ENCODE measurements at places on chromosomes 12 and 14.

- DNase-seq, result no peak
Measured at GRCh38 chr12:88496891-88497371, 83.3 kb downstream of the KITLG start.

GRCh38 chr14:85607651-85608081 is 77.7 kb downstream of the FLRT2 start:
- DNase-seq, result no peak

- no peak for DNase-seq
Measured at GRCh38 chr12:16611146-16611545, 5.2 kb upstream of the LMO3 start.

DNA sequence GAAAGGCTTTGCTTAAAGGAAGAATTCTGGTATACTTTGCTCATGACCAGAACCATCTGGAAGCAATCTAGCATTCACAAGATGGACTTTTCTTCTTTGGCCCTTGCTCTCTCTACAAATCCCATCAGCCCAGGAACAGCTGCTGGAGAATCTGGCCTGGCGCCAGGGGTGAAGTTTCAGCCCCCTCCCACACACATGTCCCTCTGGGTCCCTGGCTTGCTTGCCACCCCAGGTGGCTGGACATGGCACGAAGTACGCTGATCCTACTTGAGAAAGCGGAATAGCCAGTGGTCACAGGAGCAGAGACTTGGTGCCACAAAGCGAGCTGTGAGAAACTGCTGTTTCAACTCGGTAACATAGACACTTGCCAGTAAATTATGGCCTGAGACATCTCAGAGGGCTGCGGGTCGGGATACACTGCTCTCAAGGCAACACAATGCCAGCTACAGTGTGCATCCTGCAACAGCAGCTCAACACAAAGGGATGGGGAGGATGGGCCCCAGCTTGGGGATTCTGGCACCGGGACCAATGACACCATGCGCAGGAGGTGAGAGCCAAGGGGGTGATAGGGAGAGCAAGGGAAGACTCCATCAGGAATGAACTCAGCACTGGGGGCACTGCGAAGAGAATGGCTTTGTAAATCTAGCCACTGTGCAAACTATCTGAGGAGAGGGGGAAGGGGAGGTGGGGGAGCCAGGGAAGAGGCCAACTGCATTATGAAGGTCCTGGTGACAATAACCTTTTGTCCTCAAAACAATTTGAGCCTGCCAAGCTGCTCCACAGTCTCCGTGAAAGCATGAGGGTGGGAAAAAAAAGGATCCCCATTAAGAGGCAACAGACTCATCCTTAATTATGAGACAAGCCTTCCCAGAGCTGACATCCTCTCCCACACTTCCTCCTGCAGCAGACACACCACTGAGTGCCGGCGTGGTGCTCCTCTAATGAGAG is 219.9 kb downstream of the PPM1H start:
- DNase-seq, result no peak

- DNase-seq, result no peak
Measured at GRCh38 chr14:69937367-69938081, 58.3 kb downstream of the SMOC1 start.

DNA sequence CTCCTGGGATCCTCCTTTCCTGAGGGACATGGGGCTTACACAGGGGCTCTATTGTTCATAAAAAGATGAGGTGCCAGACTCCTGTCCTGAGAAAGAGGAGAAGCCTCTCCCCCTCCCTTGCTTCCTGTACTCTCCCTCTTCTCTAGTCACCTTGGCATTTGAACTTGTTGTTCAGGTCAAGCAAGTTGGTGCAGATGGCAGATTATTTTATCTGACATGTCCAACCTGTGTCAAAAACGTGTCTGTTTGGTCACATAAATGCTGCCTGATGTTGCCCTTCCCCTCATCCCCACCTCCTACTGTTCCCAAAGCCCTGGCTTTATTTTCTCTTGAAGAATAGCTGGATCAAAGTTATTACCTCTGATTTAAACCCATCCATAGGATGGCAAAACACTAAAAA is 154.8 kb downstream of the TMX1 start:
- no peak for DNase-seq

- DNase-seq, result no peak
Measured at GRCh38 chr12:57092529-57092862, 3.6 kb downstream of the NAB2 start.

DNA sequence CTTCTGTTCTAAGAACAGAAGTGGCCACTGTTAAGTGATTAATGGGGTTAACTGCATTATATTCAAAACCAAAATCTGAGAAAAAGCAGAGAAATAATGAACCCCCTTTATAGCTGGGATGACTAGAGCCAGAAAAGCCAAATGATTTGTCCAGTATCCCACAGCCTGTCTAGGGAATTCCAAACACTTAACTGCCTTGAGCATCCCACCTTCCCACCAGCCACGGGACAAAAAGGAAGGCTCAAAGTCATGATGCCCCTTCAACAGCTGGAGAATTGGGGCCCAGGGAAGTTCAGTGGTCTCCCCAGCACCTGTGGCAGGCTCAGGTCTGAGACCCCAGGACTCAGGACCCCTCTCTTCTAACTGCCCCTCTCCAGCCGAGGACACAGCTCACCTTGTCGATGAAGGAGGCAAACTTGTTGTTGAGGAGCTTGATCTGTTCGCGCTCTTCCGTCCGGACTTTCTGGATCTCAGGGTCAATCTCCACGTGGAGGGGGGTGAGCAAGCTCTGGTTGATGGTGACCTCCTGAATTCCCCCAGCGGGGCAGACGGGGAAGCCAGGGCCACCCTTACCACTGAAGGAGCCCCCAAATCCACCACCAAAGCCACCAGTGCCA is 605 bp downstream of the KRT4 start:
- no peak for DNase-seq

DNA sequence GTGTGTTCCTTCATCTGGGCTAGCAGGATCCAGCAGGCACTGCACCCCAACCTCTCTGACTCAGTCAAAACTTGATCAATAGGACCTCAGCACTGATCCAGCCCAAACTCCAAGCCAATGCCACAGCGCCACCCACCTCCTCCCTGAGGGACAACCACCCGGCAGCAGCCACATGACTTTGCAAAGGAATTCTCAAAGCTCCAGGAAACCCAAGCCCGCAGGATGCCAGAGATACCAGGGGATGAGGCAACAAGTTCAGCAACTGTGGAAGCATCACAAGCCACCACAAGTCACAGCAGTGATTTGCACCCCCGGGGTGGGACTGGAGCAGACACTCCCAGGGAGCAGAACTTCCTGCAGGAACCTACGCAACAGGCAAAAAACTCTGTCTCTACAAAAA is 37.3 kb downstream of the ACTN1 start:
- DNase-seq, result no peak

- no peak for DNase-seq
Measured at GRCh38 chr12:106249411-106250135, 1.8 kb upstream of the CKAP4 start.

- no peak for DNase-seq
Measured at GRCh38 chr12:4037747-4038312, 164.6 kb upstream of the PARP11 start.

DNA sequence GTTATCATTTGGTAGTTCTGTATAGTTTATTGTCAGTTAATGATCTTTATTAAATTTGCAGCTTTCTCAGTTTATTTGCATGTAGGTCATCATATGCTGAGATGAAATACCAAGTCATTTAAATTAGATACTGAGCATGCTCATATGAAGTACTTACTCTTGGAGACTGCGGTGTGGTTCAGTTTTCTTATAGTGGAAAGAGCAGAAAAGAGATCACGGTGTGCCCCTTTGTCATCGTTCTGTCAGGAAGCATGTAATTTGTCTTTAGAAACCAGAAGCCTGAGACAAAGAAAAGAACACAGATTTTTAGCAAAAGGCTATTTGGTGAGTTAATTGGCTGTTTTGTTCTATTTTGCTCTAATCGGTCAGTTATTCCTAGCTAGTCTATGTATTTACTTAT is 75.6 kb downstream of the PLEKHA5 start:
- no peak for DNase-seq

DNA sequence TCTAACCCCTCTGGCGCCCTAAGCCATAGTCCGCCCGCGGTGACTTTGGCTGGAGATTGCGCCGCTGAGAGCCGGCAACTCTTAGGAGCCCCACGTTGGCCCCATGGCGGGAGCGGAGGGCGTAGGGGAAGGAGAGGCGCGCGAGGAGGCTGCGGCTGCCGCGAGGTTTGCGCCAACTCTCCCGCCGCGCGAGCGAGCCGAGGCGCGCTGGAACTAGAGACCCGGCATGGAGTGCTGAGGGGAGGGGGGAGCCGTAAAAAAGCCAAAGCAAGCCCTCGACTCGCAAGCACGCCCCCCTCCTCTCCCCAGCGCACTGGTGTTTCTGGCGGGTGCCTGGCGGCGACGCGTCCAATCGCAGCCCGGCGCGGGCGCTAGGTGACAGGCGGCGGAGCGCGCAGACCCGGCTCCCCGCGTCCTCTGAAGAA is at the start of gene SYT10:
Gene SYT10 (minus strand): TSS at position 233 of the 425 bp plus-strand sequence. CDS start 297 bp downstream, outside the sequence.
- DNase-seq, result peak; percentile 90

DNA sequence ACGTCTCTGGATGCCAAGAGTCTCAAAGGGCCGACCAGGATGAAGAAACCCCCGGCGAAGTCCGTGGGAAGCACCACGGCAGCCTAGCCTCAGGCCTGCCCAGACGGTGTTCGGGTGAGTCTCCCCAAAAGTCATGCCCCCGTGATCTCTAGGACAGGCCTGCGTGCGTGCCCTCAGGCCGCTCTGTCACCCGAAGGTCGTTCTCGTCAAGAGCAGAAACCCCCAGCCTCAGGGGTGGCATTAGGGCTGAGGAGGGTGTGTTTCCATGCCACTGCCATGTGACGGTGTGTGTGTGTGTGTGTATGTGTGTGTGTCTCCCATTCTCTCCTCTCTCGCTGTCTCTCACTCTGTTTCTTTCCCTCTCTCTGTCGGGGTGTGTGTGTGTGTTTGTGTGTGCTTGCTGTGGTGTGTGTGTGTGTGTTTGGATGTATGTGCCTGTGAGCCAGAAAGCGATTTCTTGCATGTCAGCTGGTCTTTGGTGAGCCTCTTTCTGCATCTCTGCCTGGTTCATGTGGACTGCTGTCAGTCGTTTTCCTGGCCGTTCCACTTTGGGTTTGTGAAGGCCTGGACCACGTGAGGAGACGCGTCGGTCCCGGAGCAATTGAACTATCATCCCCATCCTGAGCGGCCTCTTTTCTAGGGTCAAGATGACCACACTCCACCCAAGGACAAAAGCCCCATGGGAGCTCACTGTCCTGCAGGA is 772.5 kb upstream of the ALG10B start:
- DNase-seq, result no peak

DNA sequence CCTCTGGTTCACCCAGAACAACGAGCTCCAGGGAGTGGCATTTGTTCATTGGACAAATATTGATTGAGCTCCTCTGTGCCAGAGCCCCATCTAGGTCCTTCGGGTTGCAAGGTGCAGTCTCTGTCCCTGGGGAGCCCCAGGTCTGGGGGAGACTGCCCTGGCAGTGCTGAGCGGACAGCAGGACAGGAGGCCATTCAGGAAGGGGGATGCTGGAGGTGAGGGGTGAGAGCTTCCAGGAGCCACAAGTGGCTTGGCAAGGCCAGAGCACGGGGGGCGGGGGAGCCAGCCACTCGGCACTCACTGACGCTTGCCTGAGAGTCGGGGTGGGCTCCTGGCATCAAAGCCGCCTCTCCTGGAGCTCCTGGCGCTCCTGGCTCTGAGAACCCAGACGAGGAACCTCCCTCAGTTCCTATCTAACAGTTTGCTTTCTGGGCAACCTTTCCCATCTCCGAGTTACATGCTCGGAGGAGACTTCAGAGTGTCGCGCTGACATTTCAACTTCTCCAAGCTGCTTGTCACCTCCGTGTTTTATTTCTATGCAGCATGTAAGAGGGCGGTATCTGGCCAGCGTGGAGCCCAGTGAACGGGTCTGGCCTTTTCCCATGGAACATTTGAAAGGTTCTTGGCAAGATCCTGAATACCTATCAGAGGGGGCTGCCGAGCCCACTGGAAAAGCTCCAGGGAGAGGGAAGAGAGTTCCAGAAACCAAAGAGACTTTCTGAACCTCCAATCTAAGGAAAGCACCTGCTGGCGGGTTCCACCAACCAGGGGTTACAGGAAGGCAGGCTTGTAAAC is 62.0 kb upstream of the BCL11B start:
- DNase-seq, result no peak

Measured in NT2/D1 (cell line).